ENCODE measurements at places on chromosomes 1 and 21. TPM values are rescaled to one million over a fixed set of nuclear protein-coding genes. Genes with fewer than 3 reads are reported as not detected.

The IL19 gene
- total RNA-seq = not detected

The LCE1F gene
- total RNA-seq = not detected

The PDPN gene
- not detected for total RNA-seq

The C8A gene
- not detected for total RNA-seq

The MYBPH gene
- total RNA-seq = not detected

The CFAP74 gene
- 0.27 TPM for total RNA-seq

The PROK1 gene
- 1.1 TPM for total RNA-seq

The RGS5 gene
- 32.7 TPM for total RNA-seq

The LPAR3 gene
- total RNA-seq = 0.85 TPM

The FRRS1 gene
- 5.4 TPM for total RNA-seq

The RBP7 gene
- 71.3 TPM for total RNA-seq

The KCNJ9 gene
- not detected for total RNA-seq

All from spleen (tissue), 13 donors.